NCI-H460 (cell line): ENCODE measurements at places on chromosomes 13 and 19. TPM values are rescaled to one million over a fixed set of nuclear protein-coding genes. Genes with fewer than 3 reads are reported as not detected.

The MEDAG gene
- not detected in 2 replicates for total RNA-seq

The F10 gene
- 0.59 and 0.61 TPM in 2 replicates for total RNA-seq

DNA sequence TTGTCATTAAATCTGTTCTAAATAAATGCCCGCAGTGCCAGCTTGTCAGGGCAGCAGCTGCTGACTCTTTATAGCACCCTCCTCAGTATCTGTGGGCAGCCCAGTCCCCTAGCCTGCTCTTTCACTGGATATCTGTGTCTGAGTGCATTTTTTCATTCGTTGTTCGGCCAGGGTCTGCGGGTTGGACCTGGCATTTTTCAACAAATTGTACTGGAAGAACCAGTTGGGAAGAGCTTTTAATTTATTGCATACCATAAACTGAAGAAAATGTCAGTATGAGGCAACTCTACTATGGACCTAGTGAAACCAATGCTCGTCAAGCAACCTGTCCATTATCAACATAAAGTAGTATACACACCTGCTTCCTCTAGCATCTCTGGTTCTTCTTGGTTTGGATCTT lies 8.6 kb downstream of the NLRP13 start:
- DNase-seq = no peak

The PGLYRP1 gene
- total RNA-seq = not detected in 2 replicates

DNA sequence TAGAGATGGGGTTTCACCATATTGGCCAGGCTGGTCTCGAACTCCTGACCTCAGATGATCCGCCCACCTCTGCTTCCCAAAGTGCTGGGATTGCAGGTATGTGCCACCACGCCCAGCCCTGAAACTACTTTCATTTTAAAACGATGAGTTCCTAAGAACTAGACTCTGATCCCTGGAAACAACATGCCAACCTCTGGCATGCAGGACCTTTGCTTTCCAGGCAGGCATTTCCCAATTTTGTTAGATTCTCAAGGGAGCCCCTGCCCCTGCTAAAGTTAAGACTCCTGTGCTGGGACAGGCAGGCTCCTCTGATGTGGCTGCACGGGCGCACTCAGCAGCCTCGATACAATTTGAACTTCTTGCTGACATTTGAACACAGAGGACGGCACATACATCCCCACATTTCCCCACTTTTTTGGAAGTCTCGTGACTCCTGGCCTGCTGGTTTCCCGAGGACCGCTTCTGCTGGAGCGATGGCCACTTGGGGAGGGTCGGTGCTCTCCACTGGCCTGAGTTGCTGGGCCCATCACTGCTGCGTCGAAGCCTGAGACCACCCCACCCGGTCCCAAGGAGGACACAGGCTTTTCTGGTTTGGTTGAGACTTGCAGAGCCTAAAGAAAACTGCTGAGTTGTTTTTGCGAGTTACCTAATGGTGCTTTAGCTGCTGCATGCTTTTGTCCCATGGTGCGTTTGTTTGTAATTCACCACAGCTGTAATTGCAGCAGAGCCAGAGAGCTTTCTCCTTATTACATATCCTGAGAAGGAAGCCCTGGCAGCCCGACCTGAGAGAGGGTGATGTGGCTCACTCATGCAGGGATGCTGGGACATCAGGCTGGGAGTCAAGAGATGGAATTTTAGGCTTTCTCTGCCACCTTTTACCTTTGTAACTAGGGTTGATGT lies 8.2 kb downstream of the ATP11A start:
- no peak for DNase-seq

- no peak for DNase-seq
Observed at GRCh38 chr13:22517544-22517943, 663.2 kb upstream of the SGCG start.

The OR7D2 gene
- 0.05 TPM in 1 of 2 replicates, not detected in the other for total RNA-seq

DNA sequence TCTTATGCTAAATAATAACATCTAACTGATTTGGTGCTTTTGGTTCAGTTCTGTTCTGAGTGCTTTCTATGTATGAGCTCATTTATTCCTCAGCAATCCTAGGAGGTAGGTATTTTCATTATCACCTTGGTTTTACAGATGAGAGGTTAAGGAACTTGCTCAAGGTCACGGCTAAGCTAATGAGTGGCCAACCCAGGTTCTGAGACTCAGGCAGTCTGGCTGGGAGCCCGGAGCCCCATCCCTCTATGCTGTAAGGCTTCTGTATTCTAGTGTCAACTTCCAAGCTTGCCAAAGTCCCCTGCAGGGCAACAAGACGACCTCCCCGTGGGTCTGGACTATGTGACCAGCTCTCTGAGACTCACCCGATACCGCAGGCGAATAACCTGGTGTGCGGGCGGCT lies 60.5 kb downstream of the PARP4 start:
- no peak for DNase-seq

DNA sequence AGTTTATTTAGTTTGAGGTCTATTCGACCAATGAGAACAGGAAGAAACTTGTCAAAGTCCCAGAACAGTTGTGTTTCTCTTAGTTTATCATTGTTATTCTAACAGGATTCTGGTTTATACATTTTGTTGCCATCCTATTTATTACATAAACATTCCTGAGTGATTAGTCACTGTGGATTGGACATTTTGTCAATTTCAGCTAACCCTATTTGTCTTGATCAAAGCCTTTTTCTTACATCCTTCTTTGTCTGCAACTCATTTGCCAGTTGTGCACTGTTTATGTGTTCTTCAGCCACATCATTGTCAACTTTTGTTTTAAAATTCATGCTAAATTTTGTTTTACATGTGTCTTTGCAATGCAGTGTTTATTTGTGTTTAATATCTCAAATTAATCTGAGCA lies 886.0 kb upstream of the SLC10A2 start:
- no peak for DNase-seq

The MEF2B gene
- total RNA-seq = 0.32 and 0.59 TPM in 2 replicates

DNA sequence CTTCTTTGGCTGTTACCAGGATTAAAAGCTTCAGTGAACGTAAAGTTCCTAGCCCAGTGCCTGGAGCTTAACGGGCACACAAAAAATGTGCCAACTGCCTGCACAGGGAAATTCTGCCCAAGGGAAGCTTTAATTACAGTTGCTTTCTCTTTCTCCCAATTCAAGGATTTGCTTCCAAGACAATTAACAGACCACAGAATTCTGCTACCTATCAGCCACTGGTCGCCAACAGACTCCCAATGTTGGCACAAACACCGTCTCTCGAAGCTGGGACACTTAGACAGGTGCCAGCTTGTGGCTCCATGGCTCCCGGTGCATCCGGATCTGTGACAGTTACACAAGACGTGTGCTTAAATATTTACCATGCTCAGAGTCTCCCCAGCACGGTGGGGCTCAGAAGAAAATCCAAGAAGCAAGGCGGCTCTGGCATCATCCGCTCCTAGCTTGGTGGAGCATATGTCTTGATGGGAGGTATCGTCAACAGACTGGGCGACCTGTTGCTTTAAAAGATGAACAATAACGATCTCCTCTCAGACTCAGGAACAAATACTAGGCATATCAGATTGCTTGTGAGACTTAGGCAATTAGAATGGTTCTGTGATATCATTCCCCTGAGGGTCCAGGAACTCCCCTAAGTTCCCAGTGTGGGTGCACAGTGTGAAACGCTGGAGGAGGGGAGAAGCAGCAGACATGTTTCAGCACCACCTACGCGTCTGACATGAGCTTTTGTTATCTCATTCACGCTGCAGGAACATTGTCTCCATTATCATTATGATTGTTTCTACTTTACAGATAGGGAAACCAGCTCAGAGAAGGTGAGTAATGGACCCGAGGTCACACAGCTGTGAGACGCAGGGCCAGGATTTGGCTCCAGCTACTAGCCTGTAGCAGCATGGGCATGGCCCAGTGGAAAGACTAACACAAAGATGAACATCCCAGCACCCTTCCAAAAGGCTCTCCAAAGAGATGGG lies 61.6 kb downstream of the ALOX5AP start:
- DNase-seq = no peak

The CPAMD8 gene
- total RNA-seq = 0.10 TPM in 1 of 2 replicates, not detected in the other

GRCh38 chr13:97921176-97921816 lies 32.2 kb upstream of the IPO5 start:
- DNase-seq = no peak

The MISP3 gene
- 2.6 and 4.0 TPM in 2 replicates for total RNA-seq

DNA sequence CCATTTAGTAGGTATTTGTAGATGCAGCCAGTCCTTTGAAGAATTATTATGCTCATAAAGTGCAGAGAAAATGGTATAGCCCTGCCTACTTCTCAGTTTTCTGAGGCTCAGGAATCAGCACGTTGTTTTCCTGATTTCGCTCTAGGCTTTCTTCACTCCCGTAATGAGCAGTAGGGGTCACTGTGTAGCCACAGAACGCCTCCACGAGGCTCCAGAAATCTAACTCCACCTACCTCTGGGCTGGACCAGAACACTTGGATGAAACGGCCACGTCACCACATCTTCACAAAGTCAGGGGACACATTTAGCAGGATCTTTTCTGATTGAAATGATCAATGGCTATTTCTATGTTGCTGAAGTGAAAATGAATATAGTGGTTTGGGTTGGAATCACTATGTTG lies 49.8 kb upstream of the GTF3A start:
- peak; percentile 74 for DNase-seq

The CD37 gene
- not detected in 2 replicates for total RNA-seq

The SLC15A1 gene
- not detected in 2 replicates for total RNA-seq

GRCh38 chr13:28048768-28049167 lies 51.6 kb downstream of the FLT3 start:
- no peak for DNase-seq

DNA sequence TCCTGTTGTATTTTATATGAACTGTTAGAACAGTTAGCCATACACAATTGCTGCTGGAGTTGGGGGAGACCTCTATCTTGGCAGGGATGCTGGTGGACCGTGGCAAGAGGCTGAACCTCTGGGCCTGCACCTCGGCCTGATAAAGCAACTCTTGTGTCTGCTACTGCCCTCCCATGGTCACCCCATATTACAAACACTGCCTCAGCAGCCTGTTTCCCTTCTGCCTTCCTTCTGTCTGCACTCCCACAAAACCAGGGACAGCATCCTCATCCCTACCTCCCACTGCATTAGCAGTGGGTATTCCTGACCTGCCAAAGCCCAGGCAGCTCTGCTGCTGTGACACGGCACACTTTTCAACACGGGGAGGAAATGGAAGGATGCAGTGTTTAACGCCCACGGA lies 456.4 kb downstream of the FGF14 start:
- no peak for DNase-seq

The RASA3 gene
- 12.4 and 14.2 TPM in 2 replicates for total RNA-seq

GRCh38 chr13:50572129-50572528 lies 271.4 kb downstream of the DLEU7 start:
- DNase-seq = no peak

DNA sequence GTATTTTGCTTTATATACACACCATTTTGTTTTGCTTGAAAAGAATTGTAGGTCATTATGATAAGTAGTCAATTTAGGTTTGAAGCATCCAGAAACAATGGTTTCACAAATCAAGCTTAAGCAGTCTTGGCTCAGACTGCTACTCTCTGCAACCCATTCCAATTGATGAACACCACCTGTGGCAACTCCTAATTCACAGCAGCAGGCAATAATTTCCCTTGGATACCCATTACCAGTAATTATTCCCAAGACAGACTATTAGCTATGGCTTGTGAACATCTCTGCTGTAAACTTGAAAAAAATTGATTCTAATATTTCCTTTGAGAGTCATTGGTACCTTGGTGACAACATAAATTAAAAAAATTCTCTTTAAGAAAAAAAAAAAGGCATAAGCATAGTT lies 299.3 kb upstream of the SLITRK6 start:
- no peak for DNase-seq

- no peak for DNase-seq
Observed at GRCh38 chr13:43203781-43204180, 180.4 kb downstream of the DNAJC15 start.

The SWSAP1 gene
- 0.66 and 1.4 TPM in 2 replicates for total RNA-seq

DNA sequence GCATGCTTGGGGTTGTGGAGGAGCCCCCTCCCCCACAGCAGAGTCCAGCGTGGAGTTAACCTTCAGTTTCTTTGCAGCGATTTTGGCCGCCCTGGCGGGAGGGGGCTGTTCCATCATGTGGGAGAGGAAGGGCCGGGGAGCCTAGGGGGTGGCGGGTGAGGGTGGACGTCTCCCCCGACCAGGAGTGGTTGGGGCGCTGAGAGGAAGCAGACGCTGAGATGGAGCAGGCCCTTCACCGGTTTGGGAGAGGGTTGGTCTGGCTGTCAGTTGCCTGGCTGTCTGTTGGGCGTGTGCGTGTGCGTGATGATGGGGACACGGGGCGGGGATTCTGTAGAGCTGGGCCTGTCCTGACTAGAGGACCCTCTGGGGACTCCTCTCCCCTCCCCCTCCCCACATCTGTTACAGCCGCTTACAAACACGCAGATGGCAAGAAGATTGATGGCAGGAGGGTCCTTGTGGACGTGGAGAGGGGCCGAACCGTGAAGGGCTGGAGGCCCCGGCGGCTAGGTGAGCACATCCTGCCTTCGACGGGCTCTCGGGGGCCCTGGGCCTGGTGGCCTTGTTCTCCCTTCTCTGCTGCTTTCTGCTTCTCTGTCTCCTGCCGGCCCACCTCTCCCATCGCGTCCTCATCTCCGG lies 9.8 kb upstream of the LIN7B start:
- no peak for DNase-seq

DNA sequence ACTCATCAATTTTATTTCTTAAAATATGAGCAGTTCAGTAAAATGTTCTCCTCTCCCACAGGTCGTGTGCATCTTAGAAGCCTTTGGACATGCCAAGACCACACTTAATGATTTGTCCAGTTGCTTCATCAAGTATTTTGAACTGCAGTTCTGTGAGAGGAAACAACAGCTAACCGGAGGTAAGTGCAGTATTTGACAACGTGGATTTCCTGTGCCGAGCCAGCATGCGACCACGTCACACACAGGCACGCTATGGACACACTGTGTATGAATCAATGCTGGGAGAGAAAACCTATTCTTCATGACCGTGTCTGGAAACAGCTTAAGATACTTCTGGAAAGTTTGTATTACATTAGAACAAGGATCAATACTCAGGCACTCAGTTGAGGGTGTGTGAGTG lies 268.5 kb downstream of the MYO16 start:
- DNase-seq = peak; percentile 34

The TMEM238 gene
- 0.97 and 2.0 TPM in 2 replicates for total RNA-seq

The C2CD4C gene
- 0.05 and 0.12 TPM in 2 replicates for total RNA-seq

GRCh38 chr13:49932066-49932465 lies 4.1 kb downstream of the SPRYD7 start:
- no peak for DNase-seq

- no peak for DNase-seq
Observed at GRCh38 chr13:63983366-63983765, 2567.7 kb upstream of the PCDH20 start.

- DNase-seq = no peak
Observed at GRCh38 chr19:51600940-51601580, 29.1 kb downstream of the SIGLEC5 start.

GRCh38 chr19:56821209-56821608 lies 19.3 kb downstream of the PEG3 start:
- no peak for DNase-seq

DNA sequence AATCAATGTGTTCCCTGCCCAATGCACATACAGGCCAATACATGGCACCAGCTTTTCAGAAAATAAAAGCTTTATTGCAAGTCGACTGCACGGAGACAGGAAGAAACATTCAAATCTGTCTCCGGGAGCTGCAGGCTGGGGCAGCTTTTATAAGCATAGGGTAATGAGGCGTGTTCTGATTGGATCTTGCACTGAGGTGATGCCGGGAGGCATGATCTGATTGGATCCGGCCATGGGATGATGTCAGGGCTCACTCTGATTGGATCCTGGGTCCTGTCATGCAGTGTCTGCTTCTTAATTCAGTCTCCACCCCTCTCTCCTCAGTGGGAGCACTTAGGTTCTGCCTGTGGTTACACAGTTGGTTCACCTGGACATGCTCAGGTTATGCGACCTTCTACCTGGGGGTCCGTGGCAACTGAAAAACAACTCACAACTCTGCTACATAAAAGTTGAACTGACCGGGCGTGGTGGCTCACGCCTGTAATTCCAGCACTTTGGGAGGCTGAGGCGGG lies 11.8 kb upstream of the FBN3 start:
- DNase-seq = no peak
